ENCODE measurements at places on chromosomes 3 and 15. TPM values are rescaled to one million over a fixed set of nuclear protein-coding genes. Genes with fewer than 3 reads are reported as not detected.

DNA sequence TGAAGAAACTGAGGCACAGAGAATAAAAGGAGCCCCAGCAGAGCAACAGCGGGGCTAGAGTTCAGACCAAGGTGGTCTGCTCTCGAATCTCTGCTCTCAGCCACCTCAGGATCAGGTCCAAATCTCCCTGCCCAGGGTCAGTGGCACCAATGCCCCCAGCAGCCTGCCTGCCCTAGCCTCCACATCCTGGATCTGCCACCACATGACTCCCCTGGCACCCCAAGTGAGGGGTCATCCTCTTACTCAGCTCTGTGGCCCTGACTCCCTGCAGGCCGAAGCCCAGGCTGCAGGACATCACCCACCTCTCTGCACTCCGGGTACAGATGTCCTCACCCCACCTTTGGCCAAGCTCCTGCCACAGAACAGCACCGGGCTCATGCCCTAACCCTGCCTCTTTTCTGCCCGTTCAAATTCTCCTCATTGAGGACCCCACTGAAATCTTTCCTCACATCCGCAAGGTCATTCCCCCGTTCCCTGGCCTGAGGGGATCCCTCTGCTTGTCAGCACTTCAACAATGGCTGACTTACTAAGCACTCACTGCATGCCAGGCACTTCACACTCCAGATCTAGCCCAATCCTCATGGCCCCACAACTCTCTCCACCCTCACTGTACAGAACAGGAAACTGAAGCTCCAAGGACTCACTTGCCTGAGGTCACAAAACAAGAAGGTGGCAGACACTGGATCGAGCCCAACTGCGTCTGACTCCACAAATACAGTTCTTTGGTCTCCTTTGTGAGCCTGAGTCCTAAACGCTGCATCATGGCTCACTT is 4.3 kb downstream of the PPIB start:
- DNase-seq, result no peak

The CGGBP1 gene
- 138 TPM for total RNA-seq

The IQCF5 gene
- not detected for total RNA-seq

- no peak for DNase-seq
These were observed 6.2 kb upstream of the TIPARP start for GRCh38 chr3:156668073-156668763.

DNA sequence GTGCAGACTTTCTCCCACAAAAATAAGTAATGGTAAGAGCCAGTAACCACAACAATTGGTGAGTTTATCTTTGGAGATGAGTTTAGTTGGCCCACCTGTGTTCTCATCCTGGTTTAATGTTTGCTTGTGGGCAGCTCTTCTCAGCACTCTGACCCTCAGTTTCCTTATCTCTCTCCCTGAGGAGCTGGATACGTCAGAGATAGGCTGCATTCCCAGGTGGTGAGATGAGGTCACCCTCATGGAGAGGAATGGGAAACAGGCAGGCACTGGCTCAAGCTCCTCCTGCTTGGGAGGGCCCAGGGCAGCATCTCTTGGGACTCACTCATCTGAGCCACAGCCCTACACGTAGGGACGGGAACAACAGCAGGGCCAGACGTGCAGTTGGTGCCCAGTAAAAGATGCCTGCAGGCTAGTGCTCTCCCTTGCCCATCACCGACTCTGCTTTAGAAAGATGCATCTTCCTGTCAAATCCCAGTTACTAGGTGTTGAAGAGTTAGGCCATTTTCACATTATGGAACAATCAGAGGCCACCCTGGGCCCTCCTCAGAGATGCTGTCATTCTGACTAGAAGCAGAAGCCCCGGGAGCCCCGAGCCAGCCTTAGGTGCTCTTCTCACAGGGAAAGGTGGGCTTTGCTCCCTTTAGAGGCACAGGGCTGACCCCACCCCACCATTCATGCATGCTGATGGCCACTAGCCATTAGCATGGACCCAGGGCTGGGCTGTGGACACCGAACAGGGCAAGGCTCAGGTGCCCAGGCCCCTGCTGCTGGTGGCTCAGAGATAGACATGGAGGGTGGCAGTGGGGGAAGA is 59.7 kb downstream of the GRIP2 start:
- no peak for DNase-seq

- no peak for DNase-seq
These were observed 32.3 kb upstream of the MFSD1 start for GRCh38 chr3:158769549-158769948.

The MUC4 gene
- 0.42 TPM for total RNA-seq

The LTK gene
- 0.48 TPM for total RNA-seq

The DPPA2 gene
- total RNA-seq, result not detected

DNA sequence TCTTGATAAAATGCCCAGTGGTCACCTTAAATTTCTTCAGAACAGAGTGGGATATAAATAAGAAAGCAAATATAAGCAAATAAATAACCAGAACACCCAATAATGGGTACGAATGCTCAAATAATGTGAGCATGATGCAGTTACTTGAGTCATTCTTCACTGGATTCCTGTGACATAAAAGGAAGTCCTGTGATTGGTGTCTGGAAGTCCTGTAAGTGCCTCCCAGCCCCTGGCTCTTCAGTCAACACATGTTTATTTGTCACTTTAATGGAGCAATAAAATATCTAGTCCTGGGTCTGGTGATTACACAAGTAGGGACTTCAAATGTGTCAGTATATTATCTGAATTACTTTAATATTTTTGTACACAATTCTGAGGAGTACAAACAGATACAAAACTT is 30.4 kb downstream of the TMEM212 start:
- no peak for DNase-seq

The ITGB5 gene
- total RNA-seq, result 32.9 TPM

The LRRN1 gene
- 18.2 TPM for total RNA-seq

GRCh38 chr15:90665288-90666134 is 51.6 kb upstream of the BLM start:
- no peak for DNase-seq

The TM6SF1 gene
- 5.7 TPM for total RNA-seq

DNA sequence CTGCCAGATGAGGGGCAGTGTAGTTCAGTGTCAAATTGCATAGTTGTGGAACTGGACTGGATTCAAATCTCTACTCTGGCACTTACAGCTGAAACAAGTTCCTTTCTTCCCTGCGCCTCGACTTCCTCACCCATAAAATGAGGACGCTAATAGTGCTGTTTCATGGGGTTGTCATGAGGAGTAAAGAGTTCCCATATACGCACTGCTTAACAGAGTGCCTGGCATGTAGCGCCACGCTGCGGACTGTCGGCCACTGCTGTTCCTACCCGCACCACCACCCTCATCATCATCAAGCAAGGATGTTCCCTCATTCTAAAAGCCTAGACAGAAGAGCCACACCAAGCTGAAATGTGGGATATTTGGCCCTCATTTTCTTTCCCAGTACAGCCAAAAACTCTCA is 91.9 kb downstream of the CHDH start:
- DNase-seq, result no peak

DNA sequence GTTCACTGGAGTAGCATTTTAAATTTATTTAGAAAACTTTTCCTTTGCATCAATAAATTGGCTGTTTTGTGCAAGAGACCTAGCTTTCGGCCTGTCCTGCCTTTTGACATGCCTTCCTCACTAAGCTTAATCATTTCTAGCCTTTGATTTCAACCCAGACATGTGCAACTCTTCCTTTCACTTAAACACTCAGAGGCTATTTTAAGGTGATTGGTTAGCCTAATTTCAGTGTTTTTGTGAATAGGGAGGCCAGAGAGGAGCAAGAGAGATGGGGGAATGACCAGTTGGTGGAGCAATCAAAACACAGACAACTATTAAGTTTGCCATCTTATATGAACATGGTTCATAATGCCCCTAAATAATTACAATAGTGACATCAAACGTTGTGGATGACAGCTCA is 333.4 kb downstream of the SLC9A9 start:
- DNase-seq, result no peak

The ATP2B2 gene
- 0.53 TPM for total RNA-seq

The PAQR9 gene
- total RNA-seq, result not detected

GRCh38 chr3:94548581-94549316 is 485.9 kb downstream of the NSUN3 start:
- DNase-seq, result no peak

- DNase-seq, result no peak
These were observed 3.1 kb downstream of the CX3CR1 start for GRCh38 chr3:39276746-39277145.

- no peak for DNase-seq
These were observed 65.9 kb upstream of the NTRK3 start for GRCh38 chr15:88322461-88322860.

DNA sequence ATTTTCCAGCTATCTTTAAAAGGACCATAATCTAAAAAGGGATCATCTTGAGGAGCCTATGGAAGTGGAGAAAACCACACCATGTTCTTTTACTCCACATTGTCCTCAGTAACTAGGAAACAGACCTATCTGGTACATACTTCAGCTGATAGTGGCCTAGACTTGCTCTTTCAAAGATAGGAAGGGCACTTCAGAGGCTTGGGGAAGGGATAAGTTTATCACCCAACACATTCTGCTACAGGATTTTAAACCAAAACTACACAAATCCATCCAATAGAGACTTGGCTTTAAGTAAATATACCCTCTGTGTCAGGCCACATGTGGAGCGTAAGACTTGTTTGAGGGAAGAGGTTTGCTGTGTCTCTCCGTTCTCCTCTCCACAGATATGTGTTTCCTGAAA is 35.4 kb downstream of the CP start:
- no peak for DNase-seq

DNA sequence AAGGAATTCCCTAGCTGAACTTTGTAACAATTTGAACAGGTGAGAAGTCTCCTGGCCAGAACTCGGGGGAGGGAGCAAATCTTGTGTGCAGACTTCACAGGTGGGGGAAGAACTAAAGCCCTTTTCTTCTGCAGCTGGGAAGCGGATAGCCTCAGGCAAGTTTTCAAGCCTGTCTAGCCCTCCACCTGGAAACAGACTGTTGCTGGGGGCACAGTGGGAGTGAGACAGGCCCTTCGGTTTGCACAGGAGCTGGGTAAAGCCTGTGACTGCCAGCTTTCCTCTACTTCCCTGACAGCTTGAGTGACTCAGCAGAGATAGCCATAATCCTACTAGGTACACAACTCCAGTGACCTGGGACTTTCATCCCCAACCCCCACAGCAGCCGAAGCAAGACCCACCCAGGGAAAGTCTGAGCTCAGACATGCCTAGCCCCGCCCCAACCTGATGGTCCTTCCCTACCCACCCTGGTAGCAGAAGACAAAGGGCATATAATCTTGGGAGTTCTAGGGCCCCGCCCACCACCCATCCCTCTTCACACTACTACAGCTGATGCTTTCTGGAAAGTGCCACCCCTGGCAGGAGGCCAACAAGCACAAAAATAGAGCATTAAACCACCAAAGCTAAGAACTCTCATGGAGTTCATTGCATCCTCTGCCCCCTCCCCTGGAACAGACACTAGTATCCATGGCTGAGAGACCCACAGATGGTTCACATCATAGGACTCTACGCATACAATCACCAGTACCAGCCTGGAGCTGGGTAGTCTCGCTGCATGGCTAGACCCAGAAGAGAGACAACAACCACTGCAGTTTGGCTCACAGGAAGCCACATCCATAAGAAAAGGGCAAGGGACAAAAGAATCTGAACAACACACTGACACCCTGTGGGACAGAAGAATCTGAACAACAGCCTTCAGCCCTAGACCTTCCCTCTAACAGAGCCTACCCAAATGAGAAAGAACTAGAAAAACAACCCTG is 479.0 kb downstream of the RAP2B start:
- no peak for DNase-seq

DNA sequence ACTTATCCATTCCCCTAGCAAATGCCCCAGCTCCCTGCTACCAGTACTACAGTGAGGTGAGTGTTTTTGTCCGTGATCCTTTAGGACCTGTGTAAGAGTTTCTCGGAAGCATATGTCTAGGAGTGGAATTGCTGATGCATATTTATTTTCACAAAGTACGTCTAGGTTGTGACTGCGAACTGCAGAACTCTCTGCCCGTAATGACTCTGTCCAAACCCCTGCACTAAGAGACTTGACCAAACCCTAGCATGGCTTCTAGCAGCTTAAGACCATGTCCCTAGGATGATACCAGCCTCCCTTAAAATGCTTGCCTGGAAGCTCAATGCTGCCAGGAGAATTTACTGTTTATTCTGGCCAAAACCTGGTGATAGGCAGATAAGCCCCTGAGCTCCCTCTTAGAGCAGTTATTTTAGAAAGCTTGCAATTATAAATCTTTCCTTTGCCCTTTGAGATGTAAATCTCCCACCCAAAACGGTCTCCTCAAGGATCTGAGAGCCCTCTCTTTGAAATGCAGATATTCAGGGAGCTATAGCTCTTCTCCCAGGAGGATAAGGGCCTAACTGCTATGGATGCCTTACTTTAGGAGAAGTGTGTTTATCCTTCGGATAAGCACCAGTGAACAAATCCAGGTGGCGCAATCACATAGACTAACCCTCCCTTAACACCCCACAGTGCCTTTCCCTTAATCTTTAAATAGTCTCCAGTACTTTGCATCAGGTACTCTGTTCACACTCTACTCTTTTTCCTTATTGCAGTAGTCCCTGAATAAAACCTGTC is 14.7 kb upstream of the CA12 start:
- DNase-seq, result no peak

GRCh38 chr15:55628369-55628730 is 40.2 kb upstream of the PYGO1 start:
- DNase-seq, result no peak

DNA sequence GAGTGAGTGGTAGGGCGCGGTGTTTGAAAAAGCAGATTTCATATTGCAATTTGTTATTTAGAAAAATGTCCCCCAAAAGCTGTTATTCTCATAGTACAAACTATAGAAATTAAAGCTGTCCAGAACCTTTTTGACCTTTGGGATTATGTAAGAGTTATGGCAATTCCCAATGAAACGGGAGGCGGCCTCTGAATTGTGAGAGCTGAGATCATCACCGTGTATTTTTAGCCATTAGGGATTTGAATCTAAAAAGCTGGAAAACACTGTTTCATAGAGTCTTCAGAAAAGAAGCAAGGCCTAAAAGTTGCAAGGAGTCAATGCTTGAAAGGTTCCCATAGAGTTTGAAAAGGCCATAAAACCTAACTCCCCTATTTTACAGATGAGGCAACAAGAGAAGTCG is 38.6 kb upstream of the SLC25A26 start:
- DNase-seq, result no peak

- DNase-seq, result no peak
These were observed 101.6 kb downstream of the APBA2 start for GRCh38 chr15:28987337-28987736.

The SKOR1 gene
- total RNA-seq, result 0.21 TPM

The WHAMM gene
- 5.2 TPM for total RNA-seq

GRCh38 chr3:171283183-171283847 is 176.9 kb downstream of the TNIK start:
- no peak for DNase-seq

DNA sequence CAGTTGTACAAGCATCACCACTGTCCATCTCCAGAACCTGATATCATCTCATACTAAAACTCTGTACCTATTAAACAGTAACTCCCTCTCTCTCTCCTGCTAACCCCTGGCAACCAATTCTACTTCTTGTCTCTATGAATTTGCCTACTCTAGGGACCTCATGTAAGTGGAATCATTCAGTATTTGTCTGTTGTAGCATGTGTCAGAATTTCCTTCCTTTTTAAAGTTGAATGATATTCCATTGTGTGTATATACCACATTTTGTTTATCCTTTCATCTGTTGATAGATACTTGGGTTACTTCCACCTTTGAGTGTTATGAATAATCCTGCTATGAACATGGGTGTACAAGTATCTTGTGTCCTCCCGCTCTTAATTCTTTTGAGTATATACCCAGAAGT is 16.6 kb downstream of the ZNF592 start:
- no peak for DNase-seq
